Gastrocnemius medialis (tissue), 4 donors: ENCODE measurements at places on chromosomes 6 and 20. TPM values are rescaled to one million over a fixed set of nuclear protein-coding genes. Genes with fewer than 3 reads are reported as not detected.
A peak's percentile ranks its signal among the peaks of the same experiment; 100 is the strongest.

DNA sequence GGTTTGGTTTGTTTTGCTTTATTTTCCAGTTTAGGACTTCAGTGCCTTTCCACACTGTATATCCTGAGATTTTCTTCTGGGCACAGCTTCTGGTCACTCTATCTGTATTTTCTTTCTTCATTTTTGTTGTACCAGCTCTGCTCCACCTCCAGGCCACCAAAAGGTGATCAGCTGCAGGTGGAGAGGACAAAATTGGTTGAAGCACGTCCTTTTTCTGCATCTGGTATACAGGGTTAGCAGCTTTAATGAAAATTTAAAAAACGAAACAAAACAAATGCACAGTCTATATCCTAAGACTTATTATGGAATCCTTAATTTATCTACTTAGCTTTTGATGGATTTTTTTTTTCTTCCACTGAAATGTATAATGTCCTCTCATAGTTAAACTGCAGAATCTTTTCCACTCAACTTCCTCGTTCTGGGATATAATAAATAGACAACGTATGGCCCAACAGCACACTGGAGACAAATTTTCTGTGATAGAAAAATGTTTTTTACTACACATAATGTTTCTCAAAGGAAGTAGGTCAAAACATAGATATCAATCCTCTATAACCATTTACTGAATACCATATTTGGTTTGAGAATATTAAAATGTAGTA, 10.7 kb upstream of the SOBP start:
- no peaks in the 10 kb centered on the region for H3K27me3 ChIP-seq
- H3K4me1 ChIP-seq, result no peaks in the 10 kb centered on the region
- H3K27ac ChIP-seq, result no peak overlapping the region
- no peaks in the 10 kb centered on the region for H3K36me3 ChIP-seq
- no peak overlapping the region for H3K4me3 ChIP-seq
- no peak for DNase-seq

DNA sequence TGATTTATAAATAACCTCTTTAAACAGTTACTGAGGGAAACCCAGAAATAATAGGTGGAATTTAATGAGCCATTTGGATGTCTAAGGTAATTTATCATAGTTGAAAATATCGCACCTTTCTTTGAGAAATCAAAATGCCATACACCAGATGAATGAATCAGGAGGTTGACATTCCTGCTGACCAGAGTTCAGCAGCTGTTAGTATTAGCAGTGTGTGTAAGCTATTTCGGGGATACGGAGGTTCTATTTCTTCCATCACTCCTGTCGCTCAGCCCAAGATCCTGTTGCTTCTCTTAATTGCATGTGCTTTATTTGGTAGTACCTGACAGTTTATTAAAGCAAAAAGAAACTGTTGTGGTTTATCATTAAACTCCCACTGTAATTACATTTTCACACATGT, 67.1 kb downstream of the HDGFL1 start:
- DNase-seq, result no peak
- H3K4me3 ChIP-seq, result no peak overlapping the region
- H3K4me1 ChIP-seq, result no peaks in the 10 kb centered on the region

DNA sequence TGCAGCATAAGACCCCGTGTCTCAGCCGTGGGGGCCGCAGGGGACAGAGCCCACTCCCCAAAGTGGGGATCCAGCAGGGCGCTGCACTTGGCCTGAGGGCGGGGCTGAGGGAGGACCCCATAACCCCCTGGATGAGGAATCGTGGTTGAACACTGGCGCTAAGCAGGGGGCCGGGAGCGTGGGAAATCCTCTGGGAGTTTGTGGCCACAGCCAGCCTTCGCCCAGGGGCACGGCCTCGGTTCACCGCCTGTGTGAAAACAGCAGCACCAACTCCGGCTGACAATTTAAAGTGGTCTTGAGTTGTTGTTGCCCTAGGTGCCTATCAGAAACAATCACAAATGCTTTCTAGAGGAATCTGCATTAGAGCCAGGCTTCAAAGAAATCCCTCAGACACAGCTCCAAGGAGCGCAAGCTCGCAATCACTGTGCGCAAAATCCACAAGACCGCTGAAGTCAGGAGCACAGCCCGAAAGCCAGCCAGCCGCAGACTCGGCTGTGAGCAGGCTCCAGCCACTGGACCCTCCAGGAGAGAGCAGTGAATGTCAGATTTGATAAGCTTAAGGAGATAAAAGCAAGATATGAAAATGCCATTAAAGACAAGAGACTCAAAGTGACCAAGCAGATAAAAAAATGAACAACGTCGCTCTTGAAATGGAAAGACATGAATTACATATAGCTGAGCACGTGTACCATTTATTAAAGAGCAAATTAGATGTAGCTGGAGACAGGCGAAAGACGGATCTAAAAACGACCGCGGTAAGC, 10.9 kb upstream of the RPS6KA2 start:
- H3K27ac ChIP-seq, result peak overlapping the region; percentile 94
- no peak overlapping the region for H3K4me3 ChIP-seq
- DNase-seq, result no peak
- H3K27me3 ChIP-seq, result no peaks in the 10 kb centered on the region
- no peaks in the 10 kb centered on the region for H3K36me3 ChIP-seq

- H3K4me3 ChIP-seq, result no peak overlapping the region
- no peaks in the 10 kb centered on the region for H3K4me1 ChIP-seq
- H3K36me3 ChIP-seq, result no peaks in the 10 kb centered on the region
Observed at GRCh38 chr6:132712366-132712765, 1.5 kb downstream of the VNN1 start.

- H3K27ac ChIP-seq, result peak overlapping the region; percentile 98
- DNase-seq, result no peak
- H3K27me3 ChIP-seq, result no peaks in the 10 kb centered on the region
Observed at GRCh38 chr6:89082486-89082891, 1.9 kb downstream of the PNRC1 start.

DNA sequence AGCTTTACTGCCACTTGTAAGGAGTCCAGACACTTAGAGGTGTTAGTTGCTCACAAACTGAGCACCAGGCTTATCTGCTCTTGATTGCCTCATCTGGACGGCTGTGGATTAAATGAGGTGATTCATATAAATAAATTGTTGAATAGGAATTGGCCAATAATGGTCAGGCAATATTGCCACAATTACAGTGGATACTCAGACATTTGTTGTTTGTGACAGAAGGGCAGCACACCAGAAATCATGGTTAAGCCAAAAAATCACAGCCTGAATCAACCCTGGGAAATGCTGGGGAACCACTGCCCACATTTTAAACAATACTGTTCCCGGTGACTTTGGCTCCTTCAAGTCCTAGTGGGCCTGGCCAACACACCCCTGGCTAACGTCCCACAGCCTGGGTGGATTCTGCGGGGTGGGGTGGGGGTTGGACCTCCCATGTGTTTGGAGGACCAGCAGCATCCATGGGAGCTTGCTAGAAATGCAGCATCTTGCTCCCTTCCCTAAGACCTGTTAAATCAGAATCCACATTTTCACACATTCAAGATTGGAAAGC, 29.5 kb upstream of the SPDEF start:
- no peak for DNase-seq
- no peak overlapping the region for H3K27ac ChIP-seq
- peaks cover 12% of the 10 kb centered on the region for H3K4me1 ChIP-seq
- H3K4me3 ChIP-seq, result no peak overlapping the region

DNA sequence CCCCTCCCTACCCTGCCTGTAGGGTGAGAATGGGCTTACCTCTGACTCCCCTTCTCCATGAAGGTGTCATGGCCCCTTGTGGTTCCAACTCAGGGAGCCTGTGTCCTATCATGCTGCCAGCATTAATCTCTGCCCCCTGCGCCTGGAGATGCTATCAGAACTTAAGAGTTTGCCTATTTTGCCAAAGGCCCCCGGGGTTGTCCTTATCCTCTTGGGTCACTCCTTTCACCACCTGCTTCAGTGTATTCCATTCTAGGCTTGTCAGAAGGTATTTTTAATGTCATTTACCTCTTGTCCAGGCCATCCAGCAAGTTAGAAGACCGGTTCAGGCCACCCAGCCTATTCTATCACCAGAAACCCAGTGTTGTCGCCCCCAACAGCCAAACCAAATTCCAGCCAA, 10.5 kb downstream of the RRBP1 start:
- H3K36me3 ChIP-seq, result no peaks in the 10 kb centered on the region
- H3K4me3 ChIP-seq, result no peak overlapping the region
- peaks cover 15% of the 10 kb centered on the region for H3K4me1 ChIP-seq
- no peak for DNase-seq
- no peaks in the 10 kb centered on the region for H3K27me3 ChIP-seq

DNA sequence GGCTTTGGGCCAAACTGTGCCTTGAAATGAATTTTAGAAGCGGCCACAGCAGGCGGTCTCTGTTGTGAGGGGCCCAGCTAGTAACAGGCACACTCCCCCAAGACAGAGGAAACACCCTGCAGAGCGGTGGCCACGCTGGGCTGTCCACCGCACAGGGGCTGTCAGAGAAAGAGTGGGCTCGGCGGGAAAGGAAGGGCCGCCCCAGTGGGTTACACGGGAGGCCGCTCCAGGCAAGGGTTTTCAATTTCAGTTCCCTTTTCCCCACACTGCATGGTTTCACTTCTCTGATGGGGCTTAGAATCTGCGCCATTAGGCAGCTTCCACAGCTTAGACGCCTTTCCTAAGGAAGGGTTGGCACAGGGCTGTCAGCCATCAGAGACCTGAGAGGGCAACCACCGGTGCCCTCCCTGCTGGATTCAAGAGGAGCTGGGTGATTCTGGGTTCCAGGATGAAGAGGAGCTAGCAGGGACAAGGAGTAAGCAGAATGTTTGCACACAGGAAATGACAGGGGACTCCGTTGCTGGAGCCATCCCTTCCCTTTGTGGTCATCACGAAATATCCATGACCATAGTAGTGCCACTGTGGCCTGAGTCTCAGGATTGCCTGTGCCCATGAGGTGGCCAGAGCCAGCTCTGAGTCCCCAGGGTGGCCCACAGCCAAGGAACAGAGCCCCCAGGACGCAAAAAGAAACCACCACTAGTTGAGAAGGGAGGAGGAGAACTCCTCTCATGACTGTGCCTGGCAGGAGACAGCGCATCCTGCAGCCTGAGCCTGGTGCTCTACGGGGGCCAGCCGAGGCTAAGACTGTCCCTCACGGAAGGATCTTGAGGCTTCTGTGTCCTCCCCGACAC, 282.7 kb downstream of the NRN1 start:
- H3K27me3 ChIP-seq, result no peaks in the 10 kb centered on the region
- no peak overlapping the region for H3K27ac ChIP-seq
- no peaks in the 10 kb centered on the region for H3K36me3 ChIP-seq
- DNase-seq, result no peak

Gene AP5S1
- 11.6 TPM for total RNA-seq

Gene PRND
- total RNA-seq, result not detected

Gene HEY2
- 8.4 TPM for total RNA-seq

Gene LPA
- total RNA-seq, result not detected

Gene NR2E1
- total RNA-seq, result not detected

Gene SULF2
- 18.8 TPM for total RNA-seq

Gene LRRN4
- total RNA-seq, result not detected

Gene OPRL1
- total RNA-seq, result 0.16 TPM

Gene CLPSL1
- total RNA-seq, result not detected
